HAP-1 (cell line): ENCODE measurements at places on chromosomes 7 and 10.

GRCh38 chr7:144437370-144438191 lies 34.1 kb upstream of the NOBOX start:
- DNase-seq = peak; percentile 75

DNA sequence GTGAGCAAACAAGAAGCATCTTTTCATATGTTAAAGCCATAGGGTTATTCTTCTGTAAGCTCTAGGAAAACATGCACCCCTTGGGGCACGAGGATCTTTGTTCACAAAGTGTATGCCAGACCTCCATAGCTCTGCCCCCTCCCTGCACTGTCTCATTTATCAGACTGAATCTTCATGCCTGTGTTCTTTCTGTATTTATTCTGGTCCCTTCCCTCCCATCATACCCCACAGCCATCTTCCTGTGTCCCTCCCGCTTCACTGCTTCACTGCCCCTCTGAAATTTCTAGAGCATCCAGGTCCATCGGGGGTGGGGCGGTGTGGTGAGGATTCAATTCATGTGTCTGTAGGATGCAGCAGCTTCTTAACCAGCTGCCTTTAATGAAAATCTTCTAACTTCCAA lies 7.5 kb downstream of the EPHB6 start:
- peak; percentile 82 for DNase-seq

DNA sequence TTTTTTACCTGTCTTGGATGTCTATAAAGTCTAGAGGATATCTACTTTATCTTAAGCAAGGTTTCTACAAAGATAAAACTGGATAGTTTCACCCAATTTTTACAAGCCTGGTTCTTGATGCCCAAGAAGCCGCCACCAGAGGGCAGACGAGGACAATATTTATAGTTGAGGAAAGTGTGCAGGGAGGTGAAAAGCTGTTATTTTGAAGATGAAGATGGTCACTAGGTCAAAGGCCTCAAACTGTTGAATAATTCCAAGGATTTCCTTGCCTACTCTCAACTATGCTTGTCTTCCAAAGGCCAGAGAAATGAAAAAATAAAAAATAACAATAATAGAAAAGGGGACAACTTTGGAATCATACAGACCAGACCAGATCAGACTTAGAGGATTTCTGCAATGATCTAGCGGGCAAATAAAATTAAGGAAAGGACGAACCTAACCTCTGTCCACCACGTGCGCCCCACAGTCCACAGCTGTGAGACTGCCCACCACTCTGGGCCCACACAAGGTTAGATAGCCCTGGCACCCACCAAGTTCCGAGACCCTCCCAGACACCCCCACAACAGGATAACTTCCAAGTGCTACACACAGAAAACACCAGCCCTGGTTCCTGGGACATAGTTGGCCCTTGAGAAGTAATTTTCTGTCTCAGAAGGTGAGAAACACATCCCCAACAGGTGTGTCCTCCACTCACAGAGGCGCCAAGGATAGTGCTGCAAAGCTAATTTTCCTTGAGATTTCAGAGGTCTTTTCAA lies 2.8 kb downstream of the PKD1L1 start:
- DNase-seq = peak; percentile 88

DNA sequence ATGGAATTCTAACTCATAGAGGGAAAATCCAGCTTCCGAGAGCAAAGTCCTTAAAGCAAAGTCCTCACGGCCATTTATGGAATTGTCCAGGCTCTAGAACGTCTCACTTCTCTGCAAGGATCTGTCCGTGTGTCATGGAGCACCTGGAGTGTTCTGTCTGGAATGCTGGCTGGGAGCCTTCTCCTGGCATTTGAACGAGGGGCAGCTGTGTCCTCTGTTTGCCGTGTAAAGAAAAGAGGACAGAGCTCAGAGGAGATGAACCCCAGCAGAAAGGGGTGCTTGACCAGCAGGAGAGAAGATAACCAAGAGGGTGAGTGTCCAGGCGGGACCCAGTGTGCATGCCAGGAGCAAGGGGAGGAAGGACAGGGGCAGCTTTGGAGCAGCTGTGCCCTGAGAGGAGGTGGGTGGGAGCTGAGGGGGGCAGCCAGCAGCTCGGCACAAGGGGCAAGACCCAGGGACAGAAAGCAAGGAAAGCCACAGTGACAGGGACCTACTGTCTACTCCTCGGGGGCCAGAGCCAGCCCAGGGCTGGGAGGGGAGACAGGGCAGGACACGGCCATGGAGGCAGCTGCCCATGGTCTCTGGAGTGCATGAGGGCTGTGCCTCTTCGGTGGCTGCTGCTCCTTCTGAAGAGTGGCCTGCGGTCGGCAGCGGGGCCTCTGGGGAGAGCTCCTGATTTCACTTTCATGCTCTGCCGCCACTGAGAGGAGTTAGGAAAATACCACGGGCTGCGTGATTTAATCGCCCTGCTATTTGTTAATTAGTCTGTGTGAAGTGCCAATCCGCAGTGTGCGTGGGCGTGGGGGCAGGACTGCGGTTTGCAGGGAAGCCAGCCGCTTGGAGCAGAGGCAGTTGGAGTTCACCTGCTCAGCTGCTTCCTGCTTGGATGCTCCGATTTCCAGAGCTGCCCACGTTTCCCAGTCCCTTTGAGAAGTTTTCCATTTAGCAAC lies 149.3 kb upstream of the SHH start:
- DNase-seq = no peak

- no peak for DNase-seq
Measured at GRCh38 chr7:38317515-38317914, 44.1 kb upstream of the TARP start.

DNA sequence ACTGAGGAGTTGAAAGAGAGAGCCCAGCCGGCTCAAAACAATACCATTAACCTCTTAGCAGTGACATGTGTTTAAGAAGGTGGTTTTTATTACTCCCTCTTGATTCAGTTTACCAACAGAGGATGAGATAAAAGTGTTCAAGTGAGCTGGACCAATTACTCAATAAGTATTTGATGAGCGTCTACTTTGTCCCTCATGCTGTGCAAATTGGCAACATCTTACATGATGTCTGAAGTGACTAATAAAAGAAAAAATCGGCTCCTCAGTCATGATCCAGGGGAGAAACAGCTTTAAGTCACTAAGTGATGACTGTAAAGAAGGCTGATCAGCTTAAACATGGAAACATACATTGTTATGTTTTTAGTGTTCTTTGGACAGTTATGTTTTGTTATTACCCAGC lies 7.8 kb downstream of the WNT16 start:
- DNase-seq = peak; percentile 16

- DNase-seq = no peak
Measured at GRCh38 chr7:107902381-107902780, 11.4 kb downstream of the DLD start.

DNA sequence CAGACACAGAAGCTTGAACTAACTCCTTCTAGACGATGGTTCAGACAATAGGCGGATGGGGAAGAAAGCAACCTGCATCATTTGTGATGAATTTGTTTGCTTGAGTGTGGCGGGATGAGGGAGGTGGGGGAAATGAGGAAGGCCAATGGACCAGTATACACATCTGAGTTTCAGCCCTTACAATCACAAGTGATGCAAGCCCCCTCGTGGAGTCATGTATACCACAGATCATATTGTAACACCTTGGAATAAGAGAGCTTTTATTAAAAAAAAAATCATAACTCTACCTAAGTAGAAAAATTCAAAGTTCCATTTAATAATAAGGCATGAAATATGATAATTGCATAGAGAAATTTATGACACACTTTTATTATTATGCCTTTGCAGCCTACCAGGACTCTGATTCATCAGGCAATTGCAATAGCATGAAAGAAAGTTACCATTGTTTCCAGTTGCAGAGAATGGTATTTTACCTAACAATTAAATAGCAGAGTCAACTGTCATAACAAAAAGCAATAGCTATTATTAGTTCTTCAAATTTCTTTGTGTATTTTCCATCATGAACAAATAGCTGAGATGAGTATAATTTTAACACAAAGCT lies 230.2 kb upstream of the AKR1E2 start:
- no peak for DNase-seq

- no peak for DNase-seq
Measured at GRCh38 chr7:20539201-20539600, 76.3 kb upstream of the ABCB5 start.

DNA sequence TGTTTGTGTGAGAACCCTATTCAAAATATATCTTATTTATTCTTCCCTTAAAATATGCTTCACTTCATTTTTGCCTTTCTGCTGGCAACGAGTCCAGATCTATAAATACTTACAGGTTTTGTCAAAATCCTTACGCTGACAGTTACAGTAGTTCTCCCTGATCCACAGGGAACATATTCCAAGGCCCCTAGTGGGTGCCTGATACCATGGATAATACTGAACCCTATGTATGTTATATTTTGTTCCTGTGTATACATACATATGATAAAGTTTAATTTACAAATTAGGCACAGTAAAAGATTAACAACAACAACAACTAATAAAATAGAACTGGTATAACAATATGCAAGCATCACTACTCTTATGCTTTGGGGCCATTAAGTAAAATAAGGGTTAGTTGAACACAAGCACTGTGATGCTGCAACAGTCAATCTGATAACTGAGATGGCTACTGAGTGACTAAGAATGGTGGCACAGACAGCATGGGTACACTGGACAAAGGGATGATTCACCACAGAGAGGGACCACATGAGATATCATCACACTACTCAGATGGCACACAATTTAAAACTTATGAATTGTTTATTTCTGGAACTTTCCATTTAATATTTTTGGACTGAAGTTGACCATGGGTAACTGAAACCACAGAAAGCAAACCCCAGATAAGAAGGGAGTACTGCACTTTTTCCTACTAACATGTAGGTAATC lies 29.4 kb upstream of the PCGF5 start:
- DNase-seq = no peak

- DNase-seq = peak; percentile 36
Measured at GRCh38 chr10:118720685-118721538, 33.9 kb downstream of the CACUL1 start.

- no peak for DNase-seq
Measured at GRCh38 chr7:44961844-44962482, 16.9 kb downstream of the MYO1G start.

DNA sequence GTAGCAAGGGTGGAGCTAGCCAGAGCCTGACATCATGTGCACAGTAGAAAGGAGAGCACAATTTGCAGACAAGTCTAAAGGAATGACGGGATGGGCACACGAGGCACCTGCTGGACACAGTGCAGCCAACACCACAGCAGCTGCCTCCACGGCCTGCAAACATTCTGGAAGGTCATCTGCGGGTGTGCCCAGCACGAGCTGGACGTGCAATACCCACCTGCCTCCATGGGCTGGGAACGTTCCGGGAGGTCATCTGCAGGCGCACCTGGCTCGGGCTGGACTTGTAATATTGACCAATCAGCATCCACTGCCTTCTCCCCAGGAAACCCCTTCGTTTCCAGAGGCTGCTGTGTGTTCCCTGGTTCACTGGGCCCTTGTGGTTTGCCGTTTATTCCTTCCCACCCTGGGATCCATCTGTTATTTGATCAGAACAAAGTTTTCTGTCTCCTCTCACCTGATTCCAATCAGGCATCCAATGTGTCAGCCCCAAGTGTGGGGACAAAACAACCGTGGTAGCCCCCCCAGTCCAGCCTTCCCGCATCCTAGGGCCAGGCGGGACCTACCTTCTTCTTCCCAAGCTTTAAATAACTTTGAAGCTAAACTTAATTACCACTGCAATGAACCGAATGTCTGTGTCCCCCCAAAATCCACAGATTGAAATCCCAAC lies 243.4 kb upstream of the PPP2R2D start:
- DNase-seq = no peak

GRCh38 chr7:22666732-22667131 lies 60.3 kb upstream of the IL6 start:
- DNase-seq = no peak

DNA sequence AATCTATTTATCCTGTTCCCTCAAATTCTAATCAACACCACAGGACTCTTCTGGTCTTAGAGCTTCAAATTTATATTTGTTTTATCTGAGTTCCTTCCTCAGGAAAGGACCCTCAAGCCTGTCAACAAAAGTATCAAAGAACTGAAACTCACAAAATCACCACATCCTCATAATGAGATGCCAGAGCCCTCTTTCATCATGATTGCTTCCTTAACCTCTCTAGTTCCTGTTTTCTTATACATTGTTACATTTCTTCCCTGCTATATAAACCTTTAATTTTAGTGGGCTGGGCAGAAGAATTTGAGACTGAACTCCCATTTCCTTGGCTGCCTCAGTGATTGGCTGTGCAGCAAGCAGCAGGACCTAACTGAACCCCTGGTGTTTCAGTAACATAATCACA lies 189.7 kb downstream of the ZNF248 start:
- DNase-seq = no peak

- no peak for DNase-seq
Measured at GRCh38 chr10:47441938-47442337, 42.0 kb downstream of the ANXA8 start.

DNA sequence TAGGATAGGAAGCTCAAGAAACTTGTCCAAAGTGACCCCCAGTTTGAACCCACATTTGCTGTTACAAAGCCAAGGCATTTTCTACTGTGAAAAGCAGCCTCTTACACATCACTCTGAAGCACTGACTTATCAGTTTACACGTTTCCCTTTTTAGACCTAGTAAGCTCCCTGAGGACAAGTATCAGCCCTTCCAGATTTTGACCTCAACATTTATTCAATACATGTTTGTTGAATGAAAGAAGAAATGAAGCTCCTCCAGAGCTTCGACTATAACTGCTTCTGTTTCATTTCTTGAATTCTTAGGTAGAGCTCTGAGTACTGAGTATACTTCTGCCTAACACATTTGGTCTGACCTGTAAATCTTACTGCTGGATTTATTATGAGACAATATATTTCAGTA lies 2.7 kb downstream of the WASL start:
- DNase-seq = no peak

GRCh38 chr10:7786430-7786829 lies 1.4 kb downstream of the KIN start:
- no peak for DNase-seq
